ENCODE measurements at places on chromosomes 13 and 19. TPM values are rescaled to one million over a fixed set of nuclear protein-coding genes. Genes with fewer than 3 reads are reported as not detected.

DNA sequence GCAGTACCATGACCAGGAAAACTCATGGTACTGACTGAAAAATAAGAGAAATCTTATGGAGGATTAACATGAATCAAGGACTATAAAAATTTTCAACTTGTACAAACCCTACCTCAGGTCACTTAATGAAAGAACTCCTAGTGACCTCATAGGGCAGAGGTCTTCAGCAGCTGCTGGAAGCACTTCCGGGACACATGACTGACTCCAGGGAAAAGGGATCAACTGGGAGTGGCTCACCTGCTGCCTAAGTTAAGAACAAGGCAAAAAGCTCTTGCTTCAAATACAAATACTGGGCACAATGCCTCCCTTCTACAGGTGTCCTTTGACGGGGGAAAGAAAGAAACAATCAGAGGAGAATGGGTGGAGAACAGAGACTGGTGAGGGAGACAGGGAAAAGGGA is 18.6 kb downstream of the DOCK9 start:
- DNase-seq: no peak

- peak; percentile 72 for DNase-seq
Observed at GRCh38 chr13:44158881-44159632, 214.6 kb upstream of the SERP2 start.

DNA sequence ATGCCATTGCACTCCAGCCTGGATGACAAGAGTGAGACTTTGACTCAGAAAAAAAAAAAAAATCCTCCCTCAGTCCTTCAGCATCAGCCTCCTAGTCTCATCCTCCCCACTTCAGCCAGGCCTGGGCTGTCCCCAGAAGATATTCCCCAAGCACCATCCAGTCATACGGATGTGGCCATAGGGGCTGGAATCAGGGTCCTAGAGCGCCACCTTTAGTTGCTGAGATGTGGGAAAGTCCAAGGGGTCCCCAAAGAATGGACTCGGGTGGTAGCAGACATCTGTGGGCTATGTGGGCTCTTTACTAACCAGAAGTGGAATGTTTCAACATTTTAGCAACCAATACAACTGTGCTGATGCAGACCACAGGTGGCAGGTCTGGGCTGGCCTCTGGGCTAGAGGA is 3.1 kb upstream of the TYROBP start:
- DNase-seq: no peak

DNA sequence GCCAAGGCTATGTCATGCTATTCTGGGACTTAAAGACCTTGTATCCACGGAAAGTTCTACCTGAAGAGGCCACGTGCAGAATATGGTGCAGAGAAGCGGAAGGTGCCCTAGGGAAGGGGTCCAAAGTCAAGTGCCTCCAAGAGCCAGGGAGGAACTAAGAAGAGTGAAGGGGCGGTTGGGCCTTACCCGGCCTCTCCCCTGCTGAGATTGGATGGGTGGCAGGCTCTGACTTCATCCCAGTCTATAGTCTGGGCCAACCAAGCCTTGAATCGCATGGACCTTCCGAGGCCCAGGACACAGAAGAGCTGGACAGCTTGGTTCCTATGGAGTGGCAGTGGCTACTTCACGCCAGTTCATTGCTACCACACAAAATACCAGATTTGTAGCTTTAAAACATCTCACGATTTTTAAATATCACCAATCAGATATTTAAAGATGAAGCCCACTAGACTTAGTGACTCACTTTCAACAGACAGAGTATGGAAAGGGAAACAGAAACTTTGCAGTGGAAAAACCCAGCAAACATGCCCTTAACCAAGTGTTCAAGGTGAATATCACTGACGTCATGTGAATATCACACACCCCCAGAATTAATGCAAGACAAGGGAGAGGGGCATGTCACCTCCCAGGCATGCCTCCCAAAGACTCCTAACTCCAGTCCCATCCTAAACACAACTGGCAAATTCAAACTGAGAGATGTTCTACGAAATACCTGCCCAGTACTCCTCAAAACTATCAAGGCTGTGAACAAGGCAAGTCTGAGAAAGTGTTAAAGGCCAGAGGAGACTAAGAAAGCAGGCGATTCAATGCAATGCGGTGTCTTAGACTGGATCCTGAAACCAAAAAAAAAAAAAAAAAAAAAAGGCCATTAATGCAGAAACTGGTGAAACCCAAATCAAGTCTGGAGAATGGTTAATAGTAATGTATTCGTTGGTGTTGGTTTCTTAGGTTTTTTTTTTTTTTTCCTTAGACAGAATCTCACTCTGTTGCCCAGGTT is 10.2 kb downstream of the C19orf12 start:
- DNase-seq: no peak

GRCh38 chr13:94660695-94661326 is 51.5 kb downstream of the SOX21 start:
- no peak for DNase-seq

GRCh38 chr19:47001584-47001983 is 18.1 kb upstream of the NPAS1 start:
- DNase-seq: no peak

OR7C1 gene
- 0.04 TPM for polyA plus RNA-seq

KIR2DL1 gene
- not detected for polyA plus RNA-seq

Measured in psoas muscle (tissue), 8 donors.